ENCODE measurements at places on chromosomes 11 and 22. TPM values are rescaled to one million over a fixed set of nuclear protein-coding genes. Genes with fewer than 3 reads are reported as not detected.
A peak's percentile ranks its signal among the peaks of the same experiment; 100 is the strongest.

GRCh38 chr11:61698173-61698948 is 18.2 kb downstream of the DAGLA start:
- H3K4me3 ChIP-seq = no peak overlapping the region
- H3K4me1 ChIP-seq = peaks cover 74% of the 10 kb centered on the region
- DNase-seq = no peak
- peak overlapping the region; percentile 92 for H3K27ac ChIP-seq
- H3K36me3 ChIP-seq = no peaks in the 10 kb centered on the region

The LMNTD2 gene
- 1.4 TPM for total RNA-seq

- DNase-seq = peak; percentile 74
- H3K4me1 ChIP-seq = peaks cover 4% of the 10 kb centered on the region
- H3K4me3 ChIP-seq = no peak overlapping the region
Measured at GRCh38 chr11:73478737-73479347, 102.6 kb downstream of the RELT start.

DNA sequence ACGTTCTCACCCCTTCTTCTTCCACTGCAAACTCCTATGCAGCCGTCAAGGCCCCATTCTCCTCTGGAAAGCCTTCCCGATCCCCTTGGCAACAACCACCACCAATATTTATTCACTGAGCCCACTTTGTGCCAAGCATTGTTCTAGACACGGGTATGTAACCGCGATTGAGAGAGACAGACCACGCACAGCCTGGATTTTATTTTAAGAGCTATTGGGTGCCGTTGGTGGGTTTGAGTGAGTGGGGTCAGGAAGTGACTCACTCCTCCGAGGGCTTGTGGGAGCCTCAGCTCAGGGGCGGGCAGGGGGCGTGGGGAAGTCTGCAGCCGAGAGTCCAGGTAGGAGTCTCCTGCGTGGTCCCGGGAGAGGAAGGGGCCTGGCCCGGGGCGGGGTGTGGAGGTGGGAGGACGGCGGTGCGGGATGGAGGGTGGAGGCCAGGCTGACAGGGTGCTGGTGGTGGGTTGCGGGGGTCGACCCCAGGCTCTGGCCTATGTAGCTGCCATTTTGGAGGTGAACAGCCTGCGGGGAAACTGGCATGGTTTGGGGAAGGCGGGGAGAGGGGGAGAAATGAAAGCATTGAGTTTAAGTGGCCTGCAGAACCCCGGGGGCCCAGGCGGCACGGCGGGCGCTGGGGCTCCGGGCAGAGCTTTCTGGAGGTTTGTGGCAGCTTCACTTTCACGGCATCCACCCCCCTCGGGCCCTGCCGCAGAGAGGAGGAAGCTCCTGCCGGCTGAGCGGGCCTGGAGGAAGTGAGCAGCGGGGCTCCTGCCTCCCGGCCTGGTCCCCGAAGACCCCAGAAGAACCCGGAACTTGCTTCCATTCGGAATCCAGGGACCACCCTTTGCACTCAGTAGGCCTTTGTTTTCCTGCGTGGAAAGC is 547 bp downstream of the PARVG start:
- no peaks in the 10 kb centered on the region for H3K4me1 ChIP-seq
- DNase-seq = peak; percentile 3
- H3K36me3 ChIP-seq = no peaks in the 10 kb centered on the region
- H3K4me3 ChIP-seq = no peak overlapping the region
- no peak overlapping the region for H3K27ac ChIP-seq
- H3K27me3 ChIP-seq = no peaks in the 10 kb centered on the region

GRCh38 chr11:17564687-17565042 is 17.6 kb downstream of the OTOG start:
- DNase-seq = peak; percentile 10
- no peak overlapping the region for H3K4me3 ChIP-seq
- H3K27me3 ChIP-seq = peaks cover 25% of the 10 kb centered on the region

The PRCP gene
- 36.6 TPM for total RNA-seq

DNA sequence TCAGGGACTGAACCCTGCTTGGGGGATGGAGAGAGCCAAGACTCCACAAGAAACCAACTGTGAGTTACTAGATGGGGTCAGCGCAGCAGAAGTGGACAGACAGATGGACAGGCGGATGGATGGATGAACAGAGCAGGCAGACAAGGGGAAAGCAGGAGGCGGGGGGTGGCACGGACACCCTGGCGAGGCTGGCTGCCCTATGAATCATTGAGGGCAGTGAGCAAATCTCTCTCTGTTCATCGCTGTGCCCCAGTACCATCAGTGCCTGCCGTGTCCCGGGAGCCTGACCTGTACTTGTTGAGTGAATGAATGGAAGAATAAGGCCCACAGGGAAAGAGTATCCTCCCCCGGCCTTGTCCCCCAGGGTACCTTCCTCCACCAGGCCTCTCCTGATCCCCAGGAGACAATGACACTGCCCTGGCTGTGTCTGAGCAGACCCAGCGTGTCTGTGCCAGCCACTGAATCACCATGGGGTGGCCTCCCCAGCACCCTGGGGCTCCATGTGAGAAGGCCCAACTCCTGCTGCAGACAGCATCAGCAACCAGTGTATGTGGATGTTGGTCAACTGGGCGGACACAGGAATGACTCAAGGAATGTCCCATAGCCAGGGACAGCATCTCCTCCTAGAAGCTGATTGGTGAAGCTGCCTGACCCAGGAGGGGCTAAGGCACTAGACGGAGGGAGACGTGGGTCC is 5.1 kb upstream of the KLHL35 start:
- no peaks in the 10 kb centered on the region for H3K36me3 ChIP-seq
- no peak overlapping the region for H3K27ac ChIP-seq
- no peaks in the 10 kb centered on the region for H3K4me1 ChIP-seq
- DNase-seq = no peak
- no peaks in the 10 kb centered on the region for H3K27me3 ChIP-seq
- no peak overlapping the region for H3K4me3 ChIP-seq

- peaks cover 25% of the 10 kb centered on the region for H3K4me1 ChIP-seq
- DNase-seq = peak; percentile 92
- H3K36me3 ChIP-seq = no peaks in the 10 kb centered on the region
- H3K27me3 ChIP-seq = no peaks in the 10 kb centered on the region
- H3K27ac ChIP-seq = no peak overlapping the region
Measured at GRCh38 chr11:121415856-121416255, 36.3 kb upstream of the SORL1 start.

- H3K36me3 ChIP-seq = no peaks in the 10 kb centered on the region
- H3K27ac ChIP-seq = no peak overlapping the region
- DNase-seq = no peak
Measured at GRCh38 chr22:38350444-38351359, 33.5 kb upstream of the CSNK1E start.

GRCh38 chr11:16191212-16191867 is 165.0 kb downstream of the SOX6 start:
- DNase-seq = no peak
- no peaks in the 10 kb centered on the region for H3K36me3 ChIP-seq
- no peaks in the 10 kb centered on the region for H3K27me3 ChIP-seq
- no peak overlapping the region for H3K27ac ChIP-seq
- no peaks in the 10 kb centered on the region for H3K4me1 ChIP-seq

The POTEH gene
- total RNA-seq = not detected

GRCh38 chr11:68002575-68002937 is 1.3 kb downstream of the UNC93B1 start:
- H3K27me3 ChIP-seq = no peaks in the 10 kb centered on the region
- no peak overlapping the region for H3K27ac ChIP-seq
- peaks cover 13% of the 10 kb centered on the region for H3K4me1 ChIP-seq
- no peak for DNase-seq
- no peaks in the 10 kb centered on the region for H3K36me3 ChIP-seq

The INTS4 gene
- 50.8 TPM for total RNA-seq

The SPDYC gene
- total RNA-seq = not detected

The SORL1 gene
- total RNA-seq = 74.5 TPM

DNA sequence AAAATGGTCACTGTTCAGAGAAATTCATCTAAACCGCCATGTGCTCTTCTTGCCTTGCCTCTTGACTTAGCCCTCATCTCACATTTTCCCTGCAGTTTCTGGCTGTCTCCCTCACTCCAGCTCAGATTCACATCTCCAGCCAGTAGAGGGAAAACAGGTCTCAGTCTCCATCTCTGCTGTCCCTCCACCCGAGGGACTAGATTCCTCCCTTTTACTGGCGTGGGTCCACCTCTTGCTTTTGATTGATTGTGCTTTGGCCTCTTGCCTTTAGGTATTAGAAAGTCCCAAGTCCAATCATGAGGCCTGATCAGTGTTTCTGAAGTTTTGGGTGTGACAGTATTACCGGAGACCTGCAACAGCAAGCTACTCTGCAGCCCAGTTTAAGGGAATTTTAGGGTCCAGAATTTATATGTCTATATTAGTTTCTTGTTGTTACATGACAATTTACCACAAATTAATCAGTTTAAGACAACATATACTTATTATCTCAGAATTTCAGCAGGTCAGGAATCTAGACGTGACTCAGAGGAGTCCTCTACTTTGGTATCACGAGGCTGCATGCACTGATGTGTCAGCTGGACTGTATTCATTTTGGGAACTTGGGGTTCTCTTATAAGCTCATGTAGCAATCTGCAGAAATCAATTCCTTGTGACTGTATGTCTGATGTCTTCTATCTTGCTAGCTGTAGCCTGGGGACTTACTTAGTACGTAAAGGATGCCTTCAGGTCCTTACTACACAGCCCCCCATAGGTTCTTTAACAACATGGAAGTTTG is 805.2 kb upstream of the CCDC90B start:
- H3K27me3 ChIP-seq = no peaks in the 10 kb centered on the region
- no peak overlapping the region for H3K27ac ChIP-seq
- no peaks in the 10 kb centered on the region for H3K36me3 ChIP-seq
- no peaks in the 10 kb centered on the region for H3K4me1 ChIP-seq
- H3K4me3 ChIP-seq = no peak overlapping the region
- no peak for DNase-seq

DNA sequence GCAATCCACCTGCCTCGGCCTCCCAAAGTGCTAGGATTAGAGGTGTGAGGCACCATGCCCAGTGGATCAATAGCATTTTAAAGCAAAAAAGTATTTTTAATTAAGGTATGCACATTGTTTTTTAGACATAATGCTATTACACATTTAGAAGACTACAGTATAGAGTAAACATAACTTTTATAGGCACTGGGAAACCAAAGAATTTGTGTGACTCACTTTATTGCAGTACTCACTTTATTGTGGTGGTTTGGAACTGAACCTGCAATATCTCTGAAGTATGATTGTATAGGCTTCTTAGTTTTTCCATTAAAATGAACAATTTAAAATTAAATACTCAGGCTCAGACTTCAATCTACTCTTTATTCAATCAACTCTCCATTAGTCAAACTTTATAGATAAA is 17.5 kb upstream of the CD3E start:
- no peaks in the 10 kb centered on the region for H3K27me3 ChIP-seq
- peak overlapping the region; percentile 13 for H3K27ac ChIP-seq
- peak overlapping the region; percentile 32 for H3K4me3 ChIP-seq
- no peaks in the 10 kb centered on the region for H3K36me3 ChIP-seq

GRCh38 chr11:111512296-111513239 is at the start of gene BTG4:
TSS of gene BTG4 (minus strand) at chr11:111512386. CDS start at chr11:111498776, 13,610 bp downstream.
- no peak for DNase-seq
- H3K4me1 ChIP-seq = no peaks in the 10 kb centered on the region
- H3K36me3 ChIP-seq = no peaks in the 10 kb centered on the region
- H3K27ac ChIP-seq = no peak within 1 kb of the TSS
- H3K27me3 ChIP-seq = no peaks in the 10 kb centered on the region

DNA sequence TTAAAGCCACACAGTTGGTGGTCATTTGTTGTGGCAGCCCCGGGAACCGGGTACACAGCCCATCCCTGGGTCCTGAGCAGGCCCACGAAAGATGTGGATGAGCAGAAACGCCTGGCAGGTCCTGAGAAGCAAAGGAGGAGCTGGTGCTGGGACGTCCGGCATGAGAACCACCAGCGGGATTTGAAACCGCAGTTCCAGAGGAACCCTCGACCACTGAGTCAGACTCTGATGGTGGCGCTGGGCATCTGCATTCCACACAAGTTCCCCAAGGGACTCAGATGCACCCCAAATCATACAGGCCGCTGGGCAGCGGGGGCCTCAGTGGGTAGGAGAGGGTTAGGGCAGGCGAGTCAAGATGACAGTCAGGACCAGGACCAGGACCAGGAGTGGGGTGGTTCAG is 363.0 kb downstream of the SHANK2 start:
- no peaks in the 10 kb centered on the region for H3K36me3 ChIP-seq
- no peak for DNase-seq
- H3K4me3 ChIP-seq = no peak overlapping the region
- H3K27ac ChIP-seq = no peak overlapping the region
- no peaks in the 10 kb centered on the region for H3K4me1 ChIP-seq

DNA sequence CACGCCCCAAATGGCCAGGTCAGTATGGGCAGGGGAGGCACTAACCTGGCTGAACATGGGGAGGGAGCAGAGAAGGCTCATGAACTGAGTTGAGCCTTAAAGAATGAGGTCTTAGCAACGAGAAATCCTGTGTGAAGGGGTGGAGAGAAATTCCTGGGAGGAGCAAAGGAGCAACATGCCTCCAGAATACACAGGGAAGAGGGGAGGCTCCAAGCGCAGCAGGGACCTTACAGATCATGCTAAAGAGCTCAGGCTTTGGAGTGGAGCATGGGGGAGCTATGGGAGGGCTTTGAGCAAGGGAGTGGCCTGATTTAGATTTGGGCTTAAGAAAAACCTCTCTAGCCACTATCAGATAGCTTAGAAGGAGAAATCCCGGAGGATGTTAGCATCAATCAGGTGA is 88.1 kb downstream of the MN1 start:
- no peaks in the 10 kb centered on the region for H3K27me3 ChIP-seq
- DNase-seq = no peak
- H3K4me3 ChIP-seq = no peak overlapping the region
- H3K36me3 ChIP-seq = no peaks in the 10 kb centered on the region

The FXYD2 gene
- not detected for total RNA-seq

The PRG2 gene
- not detected for total RNA-seq

- no peaks in the 10 kb centered on the region for H3K27me3 ChIP-seq
- no peaks in the 10 kb centered on the region for H3K36me3 ChIP-seq
- H3K27ac ChIP-seq = no peak overlapping the region
- H3K4me3 ChIP-seq = no peak overlapping the region
Measured at GRCh38 chr11:129056916-129057315, 114.2 kb upstream of the TP53AIP1 start.

DNA sequence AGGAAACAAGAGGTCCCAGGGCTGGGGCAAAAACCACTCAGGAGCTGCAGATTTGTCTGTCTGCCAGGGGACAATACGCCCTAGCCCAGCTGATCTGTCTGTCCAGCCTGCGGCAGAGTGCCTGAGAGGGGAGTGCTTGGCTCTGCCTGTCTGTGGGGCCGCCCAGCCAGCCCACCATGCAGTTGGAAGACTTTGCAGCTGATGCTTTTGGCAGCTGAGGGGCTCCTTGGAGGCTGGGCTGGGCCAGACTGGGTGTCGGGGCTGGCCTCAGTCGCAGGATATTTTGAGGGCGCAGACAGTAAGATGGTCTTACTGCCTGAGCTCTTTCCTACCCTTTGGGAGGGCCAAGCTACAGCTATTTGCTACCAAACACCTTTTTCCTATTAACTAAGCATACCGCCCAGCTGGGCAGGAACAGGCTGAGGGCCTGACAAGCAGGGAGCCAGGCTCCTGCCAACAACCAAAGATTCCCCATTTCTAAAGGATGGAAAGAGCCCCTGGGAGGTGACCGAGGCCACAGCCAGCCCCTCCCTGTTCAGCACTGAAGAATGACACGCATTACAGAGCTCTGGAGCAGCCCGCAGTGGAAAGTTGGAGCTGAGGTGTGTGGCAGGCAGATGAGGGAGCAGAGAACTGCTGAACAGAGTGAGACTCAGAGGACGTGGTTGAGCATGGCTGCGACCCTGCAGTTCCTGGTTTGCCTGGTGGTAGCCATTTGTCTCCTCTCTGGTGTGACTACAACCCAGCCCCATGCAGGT is at the start of gene FAM180B:
FAM180B (plus strand) TSS at position 581 of the 758 bp plus-strand sequence; CDS start at position 672, 91 bp downstream.
- H3K36me3 ChIP-seq = peaks cover 22% of the 10 kb centered on the region
- no peak for DNase-seq
